Activated CD8-positive, alpha-beta memory T cell treated with anti-CD3 and anti-CD28 coated beads for 24 hours (primary cell): ENCODE measurements at places on chromosomes 16 and 17.

DNA sequence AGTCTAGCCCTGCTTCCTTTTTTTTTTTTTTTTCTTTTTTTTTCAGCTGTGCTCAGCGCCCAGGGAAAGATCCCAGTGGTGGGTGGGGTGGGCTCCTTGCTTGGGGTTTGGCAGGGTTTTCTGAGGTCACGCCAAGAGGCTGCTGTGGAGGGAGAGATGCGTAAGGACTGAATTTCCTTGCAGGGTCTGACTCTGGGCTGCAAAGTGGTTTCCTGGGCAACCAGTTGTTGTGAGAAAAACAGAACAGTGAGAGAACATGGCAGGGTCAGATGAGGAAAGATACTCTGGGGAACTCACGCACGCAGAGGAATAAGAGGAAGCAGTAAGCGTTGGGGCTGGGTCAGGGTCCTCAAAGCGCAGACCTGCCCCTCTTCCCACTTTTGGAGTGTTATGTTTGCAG lies 119.5 kb downstream of the IRF8 start:
- no peak for DNase-seq

GRCh38 chr17:13646969-13647542 lies 45.3 kb upstream of the HS3ST3A1 start:
- DNase-seq, result no peak

DNA sequence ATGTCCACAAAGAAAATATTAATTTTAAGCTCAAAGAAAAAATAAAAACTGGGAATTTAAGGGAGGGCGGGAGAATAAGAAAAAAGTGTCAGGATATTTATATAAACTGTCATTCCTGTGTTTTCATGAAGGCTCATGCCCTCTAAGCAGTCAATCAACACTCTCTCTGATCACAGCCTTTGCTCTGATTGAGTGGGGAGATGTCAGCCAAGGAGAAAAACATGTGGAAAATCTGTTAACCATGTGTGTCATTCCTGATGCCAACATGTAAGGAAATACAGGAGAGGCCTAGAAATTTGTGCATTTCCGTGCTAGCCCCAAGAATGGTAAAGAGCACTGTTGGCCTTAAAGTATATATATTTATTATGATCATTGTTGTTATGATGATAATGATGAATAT lies 137.9 kb upstream of the IRX5 start:
- DNase-seq, result no peak

DNA sequence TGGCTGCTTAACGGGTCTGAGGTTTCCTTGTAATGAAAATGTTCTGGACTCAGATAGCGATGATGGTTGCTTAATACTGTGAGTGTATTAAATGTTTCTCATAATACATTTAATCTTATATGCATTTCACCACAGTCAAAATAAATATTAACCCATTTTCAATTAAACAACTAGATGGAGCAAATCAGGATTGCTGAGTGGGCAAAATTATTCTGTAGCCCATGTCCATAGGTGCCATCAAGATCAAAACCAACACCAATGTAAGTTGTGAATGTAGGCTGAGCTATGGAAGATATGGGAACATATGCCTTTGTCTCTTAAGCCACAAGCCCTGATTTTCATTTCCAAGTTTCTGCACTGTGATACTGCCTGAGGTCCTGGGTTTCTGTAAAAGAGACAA lies 572.6 kb upstream of the EEF2KMT start:
- no peak for DNase-seq

- DNase-seq, result peak; percentile 92
Measured at GRCh38 chr16:11667824-11668622, at the start of gene SNN. Gene SNN (plus strand): TSS chr16:11668455. CDS start chr16:11676060, 7,605 bp downstream.
